ENCODE measurements at places on chromosomes 1 and 21. TPM values are rescaled to one million over a fixed set of nuclear protein-coding genes. Genes with fewer than 3 reads are reported as not detected.

Gene BMP8B
- total RNA-seq, result 0.12 TPM

Gene KRTAP19-2
- not detected for total RNA-seq

DNA sequence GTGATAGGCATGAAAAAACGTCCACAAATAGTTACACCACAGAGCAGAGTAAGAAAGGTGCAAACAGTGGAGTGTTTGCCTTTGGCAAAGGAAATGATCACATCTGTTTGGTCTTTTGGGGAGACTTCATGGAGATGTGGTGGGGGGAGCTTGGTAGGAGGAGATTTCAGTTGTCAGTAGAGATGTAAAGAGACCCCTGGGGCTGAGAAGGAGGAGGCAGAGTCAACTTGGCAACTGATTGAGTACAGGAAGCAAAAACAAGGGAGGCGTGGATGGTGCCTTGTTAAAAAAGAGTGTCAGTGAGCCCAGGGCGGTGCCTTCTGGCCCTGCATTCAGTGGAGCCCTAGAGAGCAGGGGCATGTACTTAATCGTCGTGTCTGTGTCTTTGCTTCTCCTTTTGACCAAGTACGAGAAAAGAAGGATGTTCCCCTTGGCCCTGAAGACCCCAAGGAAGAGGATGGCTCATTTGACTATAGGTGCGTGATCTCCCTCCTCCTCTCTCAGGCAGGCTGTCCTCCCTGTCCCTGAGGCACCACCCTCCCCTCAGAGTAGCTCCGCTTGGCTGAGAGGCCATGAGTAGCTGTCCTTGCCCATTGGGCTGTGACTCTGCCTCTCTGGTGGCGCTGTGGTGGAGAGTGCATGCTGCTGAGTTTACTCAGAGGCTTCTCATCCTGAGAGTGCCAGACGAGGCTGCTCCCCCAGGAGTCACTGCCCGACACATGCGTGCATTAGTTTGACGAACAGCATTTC lies 30.4 kb upstream of the CNTN2 start:
- no peak overlapping the region for H3K4me3 ChIP-seq
- no peak for DNase-seq
- no peaks in the 10 kb centered on the region for H3K4me1 ChIP-seq

DNA sequence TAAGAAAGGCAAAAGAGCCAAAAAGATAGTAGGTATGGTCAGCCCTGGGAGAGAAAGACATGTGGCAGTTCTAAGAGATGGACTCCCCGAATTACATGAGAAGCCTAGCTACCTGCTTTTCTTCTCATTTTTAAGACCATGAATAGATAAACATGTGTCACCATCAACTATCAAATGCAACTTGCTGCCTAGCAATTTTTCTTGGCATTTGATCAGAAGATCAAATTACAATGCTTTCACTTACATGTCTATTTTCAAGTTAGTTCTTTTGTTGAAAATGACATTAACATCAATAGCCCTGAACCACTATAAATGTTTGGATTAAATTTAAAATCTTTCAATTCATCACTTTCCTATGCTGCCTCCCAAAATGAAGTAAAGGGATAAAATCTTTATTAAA lies 212.3 kb downstream of the HHIPL2 start:
- no peaks in the 10 kb centered on the region for H3K4me1 ChIP-seq
- DNase-seq, result no peak
- H3K4me3 ChIP-seq, result no peak overlapping the region
- H3K36me3 ChIP-seq, result no peaks in the 10 kb centered on the region
- no peak overlapping the region for H3K27ac ChIP-seq
- H3K27me3 ChIP-seq, result no peaks in the 10 kb centered on the region

GRCh38 chr1:1098681-1099421 lies 17.0 kb downstream of the C1orf159 start:
- H3K36me3 ChIP-seq, result peaks cover 71% of the 10 kb centered on the region
- peak overlapping the region; percentile 23 for H3K4me3 ChIP-seq
- H3K27ac ChIP-seq, result peak overlapping the region; percentile 87
- H3K27me3 ChIP-seq, result peaks cover 6% of the 10 kb centered on the region

Data from activated naive CD8-positive, alpha-beta T cell treated with anti-CD3 and anti-CD28 coated beads for 36 hours (primary cell).